ENCODE measurements at places on chromosomes 1 and 21.

GRCh38 chr21:39196310-39196709 lies 13.1 kb upstream of the PSMG1 start:
- no peak for DNase-seq

- no peak for DNase-seq
Observed at GRCh38 chr1:163870666-163871065, 548.9 kb downstream of the NUF2 start.

- no peak for DNase-seq
Observed at GRCh38 chr1:145690587-145691558, 16.3 kb downstream of the PDZK1 start.

GRCh38 chr1:38102636-38103035 lies 56.0 kb upstream of the POU3F1 start:
- no peak for DNase-seq

GRCh38 chr21:33847588-33848248 lies 67.9 kb downstream of the ATP5PO start:
- no peak for DNase-seq

- DNase-seq, result peak; percentile 37
Observed at GRCh38 chr1:116514708-116515525, 55.9 kb downstream of the CD58 start.

DNA sequence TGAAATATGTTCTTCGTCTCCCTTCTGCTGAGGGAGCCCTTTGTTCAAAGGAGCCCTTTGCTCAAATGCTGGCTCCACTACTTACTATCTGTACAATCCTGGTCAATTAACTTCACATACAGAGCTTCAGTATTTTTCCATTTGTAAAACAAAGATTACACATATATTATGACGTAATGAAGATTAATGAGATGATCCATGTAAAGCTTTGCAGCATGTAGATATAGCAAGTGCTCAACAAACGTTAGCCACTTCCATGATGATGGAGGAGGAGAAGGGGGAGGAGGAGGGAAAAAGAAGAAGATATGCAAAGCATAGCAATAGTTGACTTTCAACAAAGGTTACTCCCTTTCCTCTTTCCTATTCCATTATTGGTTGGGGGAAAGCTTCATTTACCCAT lies 10.1 kb upstream of the DDAH1 start:
- DNase-seq, result no peak

GRCh38 chr1:168433238-168433637 lies 110.6 kb downstream of the XCL2 start:
- DNase-seq, result no peak

- DNase-seq, result no peak
Observed at GRCh38 chr1:92924501-92924900, 36.8 kb downstream of the DIPK1A start.

- no peak for DNase-seq
Observed at GRCh38 chr1:156196445-156196844, 2.5 kb downstream of the SLC25A44 start.

- no peak for DNase-seq
Observed at GRCh38 chr1:117653195-117653594, 47.3 kb downstream of the TENT5C start.

- DNase-seq, result no peak
Observed at GRCh38 chr1:225816643-225817538, 7.0 kb downstream of the EPHX1 start.

DNA sequence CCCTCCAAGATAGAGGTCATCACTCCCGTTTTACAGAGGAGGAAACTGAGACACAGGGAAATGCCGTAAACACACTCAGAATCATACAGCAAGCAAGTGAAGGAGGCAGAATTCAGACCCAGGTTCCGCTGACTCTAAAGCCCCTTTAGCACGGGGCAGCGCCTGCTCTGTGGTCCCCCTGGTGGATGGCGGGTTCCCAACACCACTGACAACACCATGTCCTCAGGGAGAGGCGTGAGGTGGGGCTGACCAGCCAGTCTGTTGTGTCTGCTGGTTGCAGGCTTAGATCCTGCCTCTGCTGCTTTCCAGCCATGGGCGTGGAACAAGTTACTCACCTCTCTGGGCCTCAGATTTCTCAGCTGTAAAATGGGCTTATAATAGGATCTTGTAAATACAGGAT lies 617.3 kb downstream of the MATN1 start:
- no peak for DNase-seq

DNA sequence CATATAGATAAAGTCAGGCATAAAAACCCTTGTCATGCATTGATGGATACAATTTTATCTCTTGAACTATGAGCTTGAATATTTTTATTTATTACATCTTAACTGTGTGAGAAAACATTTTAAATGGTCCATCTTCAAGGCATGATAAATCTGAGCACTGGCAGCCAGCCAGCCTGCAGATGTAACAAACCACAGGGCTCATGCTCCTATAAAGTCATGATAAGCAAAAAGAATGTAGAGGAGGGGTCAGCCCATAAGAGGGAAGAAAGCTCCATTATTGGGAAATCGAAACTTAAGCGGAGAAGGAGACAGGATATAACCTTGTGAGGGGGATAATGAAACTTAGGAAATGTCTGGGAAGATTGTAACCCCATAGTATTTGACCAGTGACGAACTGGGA lies 839.0 kb downstream of the LRRIQ3 start:
- DNase-seq, result no peak

DNA sequence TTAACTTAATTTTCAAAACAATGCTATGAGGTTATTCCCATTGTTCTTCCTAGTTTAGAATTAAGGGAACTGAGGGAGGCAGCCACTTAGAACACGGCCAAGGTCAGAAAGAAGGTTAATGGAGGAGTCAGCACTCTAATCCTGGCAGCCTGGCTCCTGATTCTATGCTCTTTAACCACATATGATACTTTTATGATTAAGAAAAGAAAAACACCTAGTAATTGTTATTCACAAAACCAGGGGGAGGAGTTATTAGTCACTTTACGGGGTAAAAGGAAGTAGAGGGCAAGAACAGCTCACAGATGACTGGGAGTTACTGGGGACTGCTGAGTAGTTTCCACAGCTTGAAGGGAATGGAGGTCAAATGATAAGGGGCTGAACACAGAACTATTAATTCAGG lies 38.6 kb downstream of the GADD45A start:
- DNase-seq, result no peak

DNA sequence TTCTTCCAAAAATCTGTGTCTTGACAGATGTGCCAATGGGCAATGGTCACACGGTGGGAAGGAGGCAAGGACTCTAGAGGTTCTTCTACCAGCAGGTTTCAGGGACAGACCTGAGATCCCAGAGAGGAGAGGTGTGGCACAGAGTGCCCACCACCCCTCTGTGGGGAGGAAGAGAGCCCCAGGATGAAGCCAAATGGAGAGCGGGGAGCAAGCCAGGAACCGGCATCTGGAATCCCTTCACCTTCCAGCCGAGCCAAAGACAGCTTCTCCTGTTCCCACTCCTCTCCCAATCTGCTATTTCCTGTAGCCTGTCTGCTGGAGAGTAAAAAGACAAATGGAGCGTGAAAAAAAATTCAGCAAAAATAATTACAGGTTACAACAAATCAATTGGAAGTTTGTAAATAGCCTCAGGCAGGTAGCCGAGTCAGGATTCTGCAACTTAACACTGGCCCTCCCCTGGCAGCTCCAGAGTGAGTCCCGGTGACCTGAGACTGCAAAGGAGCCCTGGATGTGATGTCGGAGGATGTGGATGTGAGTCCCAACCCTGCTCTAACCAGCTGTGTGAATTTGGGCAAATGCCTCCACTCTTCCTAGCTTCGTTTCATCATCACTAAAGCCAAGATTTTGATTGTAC lies 45.4 kb upstream of the LRRN2 start:
- DNase-seq, result no peak

GRCh38 chr1:94265011-94265422 lies 27.6 kb upstream of the ARHGAP29 start:
- DNase-seq, result no peak

DNA sequence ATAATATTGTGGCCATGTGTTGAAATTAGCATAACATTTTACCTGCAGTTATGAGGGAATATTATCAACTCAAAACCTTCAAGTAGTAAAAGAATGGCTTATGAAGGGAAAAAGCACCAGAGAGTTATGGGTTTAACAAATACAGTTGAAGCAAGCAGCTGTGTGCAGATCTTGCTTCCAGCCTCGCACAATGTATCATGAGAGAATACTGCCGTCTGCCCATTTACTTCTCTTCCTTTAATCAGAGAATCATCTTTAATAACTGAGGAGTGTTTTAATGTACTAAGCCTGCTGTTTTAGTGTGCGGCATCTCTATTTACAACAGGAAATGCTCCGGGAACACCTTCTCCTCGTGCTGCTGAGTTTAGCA lies 120.9 kb downstream of the ATG4C start:
- DNase-seq, result no peak

- DNase-seq, result no peak
Observed at GRCh38 chr1:245481261-245481660, 326.5 kb downstream of the KIF26B start.

DNA sequence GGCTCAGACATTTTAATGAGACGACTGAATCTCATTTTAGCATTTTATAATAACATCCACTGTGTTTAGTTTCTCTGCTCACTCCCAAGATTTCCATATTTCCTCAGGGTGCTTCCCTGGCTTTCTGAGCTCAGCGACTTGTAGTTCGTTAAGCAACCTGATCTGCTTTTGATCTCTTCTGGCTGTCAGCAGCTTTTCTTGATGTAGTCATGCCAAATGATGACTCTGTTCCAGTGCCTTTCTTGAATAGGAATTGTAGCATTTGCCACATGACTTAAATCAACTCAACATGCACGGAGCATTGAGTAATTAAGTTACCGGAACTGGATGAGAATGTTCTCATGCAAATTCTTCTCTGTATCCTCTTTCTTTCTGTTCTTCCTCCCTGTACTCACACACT lies 246.1 kb downstream of the FMN2 start:
- DNase-seq, result no peak

DNA sequence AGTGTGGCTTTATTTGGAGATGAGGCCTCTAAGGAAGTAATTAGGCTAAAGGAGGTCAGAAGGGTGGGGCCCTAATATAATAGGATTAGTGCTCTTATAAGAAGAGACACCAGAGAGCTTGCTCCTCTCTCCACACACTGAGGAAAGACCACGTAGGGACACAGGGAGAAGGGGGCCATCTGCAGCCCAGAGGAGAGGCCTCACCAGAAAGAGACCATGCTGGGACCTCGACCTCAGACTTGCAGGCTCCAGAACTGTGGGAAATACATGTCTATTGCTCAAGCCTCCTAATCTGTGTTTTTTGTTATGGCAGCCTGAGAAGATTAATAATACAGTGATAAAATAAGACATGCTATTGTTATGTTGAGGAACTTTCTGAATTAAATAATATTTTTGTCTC lies 8.3 kb downstream of the RCAN1 start:
- no peak for DNase-seq

GRCh38 chr1:27397749-27398148 lies 5.3 kb downstream of the GPR3 start:
- no peak for DNase-seq

- DNase-seq, result no peak
Observed at GRCh38 chr1:238468068-238468467, 577.3 kb upstream of the ZP4 start.
